Fibroblast of the aortic adventitia (primary cell): ENCODE measurements at places on chromosomes 4 and X.

DNA sequence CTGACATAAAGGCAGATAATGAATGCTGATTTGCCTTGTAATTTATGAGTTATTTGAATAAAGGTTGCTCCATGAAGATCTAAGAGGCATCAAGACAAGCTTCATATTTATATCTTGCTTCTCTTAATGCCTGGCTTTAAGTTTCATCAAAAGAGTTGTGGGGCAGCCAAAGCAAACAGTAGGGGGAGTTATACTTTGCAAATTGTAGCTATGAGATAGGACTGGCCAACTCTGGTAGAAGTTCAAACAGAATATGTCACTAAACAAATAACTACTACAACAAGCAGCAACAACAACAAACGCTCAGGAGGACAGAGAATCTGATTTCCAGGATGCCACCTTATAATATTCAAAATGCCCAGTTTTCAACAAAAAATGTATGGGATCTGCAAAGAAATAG, 69.1 kb upstream of the PLAC1 start:
- DNase-seq = no peak

GRCh38 chr4:56821381-56822243, at the start of gene SPINK2:
TSS of gene SPINK2 (minus strand) at chr4:56821701. CDS start at chr4:56821662, 39 bp downstream.
- DNase-seq = no peak

GRCh38 chrX:10133980-10134676, 22.6 kb upstream of the CLCN4 start:
- DNase-seq = no peak

DNA sequence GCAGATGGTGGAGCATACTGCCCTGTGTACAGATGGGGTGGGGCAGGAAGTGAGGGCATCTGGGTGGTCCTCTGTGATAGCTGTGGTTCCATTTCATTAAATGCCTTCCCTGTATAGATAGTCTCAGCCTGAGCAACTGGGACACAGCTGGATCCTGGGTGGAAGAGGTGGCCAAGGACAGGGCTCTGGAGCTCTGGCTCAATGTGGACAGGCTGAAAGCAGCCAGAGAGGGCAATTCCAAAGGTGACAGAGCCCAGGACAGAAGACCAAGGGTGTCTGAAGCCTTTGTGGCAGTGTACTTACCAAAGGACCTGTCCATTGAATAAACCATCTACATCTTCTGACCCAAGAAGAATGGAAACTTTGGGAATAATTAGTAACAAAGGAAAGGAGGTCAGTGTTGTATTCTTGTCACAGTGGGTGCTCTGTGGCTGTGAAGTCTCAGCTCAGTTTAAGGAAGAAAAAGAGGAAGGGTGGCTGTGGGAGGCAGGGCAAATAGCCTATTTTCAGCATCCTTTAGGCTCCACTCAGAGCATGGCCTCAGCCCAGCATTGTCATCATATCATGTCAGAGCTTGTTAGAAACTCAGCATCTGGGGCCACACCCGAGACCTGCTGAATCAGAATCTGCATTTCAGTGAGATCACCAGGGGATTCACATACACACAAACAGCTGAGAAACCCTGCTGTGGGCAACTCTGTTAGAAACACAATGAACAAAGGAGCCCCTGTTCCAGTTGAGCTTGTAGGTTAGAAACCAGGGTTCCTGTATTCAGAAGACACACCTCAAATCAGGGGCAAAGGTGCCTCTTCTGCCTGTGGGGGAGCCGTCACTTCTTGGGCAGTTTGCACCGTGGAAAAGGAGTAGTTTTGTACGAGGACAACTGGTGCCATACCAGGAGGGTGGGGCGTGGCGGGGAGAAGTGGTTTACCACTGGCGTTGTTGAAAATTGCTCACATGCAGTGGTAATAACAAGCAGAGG, 168.6 kb downstream of the PTTG2 start:
- peak; percentile 89 for DNase-seq

- DNase-seq = peak; percentile 63
Measured at GRCh38 chrX:148298737-148299136, 201.7 kb upstream of the AFF2 start.

- no peak for DNase-seq
Measured at GRCh38 chrX:143121477-143121876, 95.7 kb downstream of the SPANXN4 start.

DNA sequence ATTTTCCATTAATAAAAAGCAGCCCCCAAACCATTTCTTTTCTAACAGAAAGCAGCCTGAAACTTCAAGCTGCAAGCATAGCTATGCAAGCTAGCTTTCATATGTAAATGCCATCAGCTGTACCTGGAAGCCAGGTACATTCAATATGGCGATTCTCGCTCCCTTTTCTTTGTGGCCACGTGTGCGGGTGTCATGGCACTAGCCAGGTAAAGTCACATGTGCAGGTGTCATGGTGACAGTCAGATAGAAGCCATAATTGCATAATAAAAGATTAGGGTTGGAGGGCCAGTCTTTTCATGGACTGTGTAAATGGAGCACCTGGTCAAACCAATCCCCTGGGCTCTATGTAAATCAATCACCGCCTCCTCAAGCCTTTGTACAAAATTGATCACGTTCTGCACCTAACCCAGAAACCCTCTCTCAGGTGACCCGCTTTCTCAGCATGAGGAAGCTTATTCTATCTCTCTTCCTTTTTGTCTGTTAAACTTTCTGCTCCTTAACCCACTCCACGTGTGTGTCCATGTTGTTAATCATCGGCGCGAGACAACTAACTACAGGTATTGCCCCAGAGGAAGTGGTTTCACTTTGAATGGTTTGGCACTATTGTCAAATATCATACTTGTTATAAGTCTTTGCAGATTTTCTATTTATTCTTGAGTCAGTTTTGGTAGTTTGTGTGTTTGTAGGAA, 18.0 kb upstream of the RHOXF2 start:
- no peak for DNase-seq

- no peak for DNase-seq
Measured at GRCh38 chr4:108051343-108051742, 61.7 kb downstream of the HADH start.

DNA sequence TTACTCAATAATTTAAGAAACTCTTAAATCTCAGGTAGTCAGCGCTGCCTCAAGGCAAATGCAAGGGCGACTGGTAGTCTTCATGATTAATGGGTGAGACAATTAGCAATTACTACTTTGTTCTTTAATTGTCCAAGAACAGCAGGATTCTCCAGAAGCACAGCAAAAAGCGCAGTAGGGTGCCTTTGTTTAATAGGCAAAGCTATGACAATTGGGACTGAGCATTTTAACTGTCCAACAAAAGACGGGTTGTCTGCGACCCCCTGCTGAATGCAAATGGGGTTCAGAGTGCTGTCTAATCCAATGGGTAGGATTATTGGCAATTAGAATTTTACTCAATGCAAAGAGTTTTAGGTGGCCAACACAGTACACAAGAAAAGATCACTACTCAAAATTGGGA, 286.1 kb downstream of the CHIC1 start:
- no peak for DNase-seq

- DNase-seq = no peak
Measured at GRCh38 chr4:120765260-120765680, 157.3 kb downstream of the PRDM5 start.

GRCh38 chr4:68724426-68724825, 54.0 kb upstream of the UGT2B15 start:
- no peak for DNase-seq

DNA sequence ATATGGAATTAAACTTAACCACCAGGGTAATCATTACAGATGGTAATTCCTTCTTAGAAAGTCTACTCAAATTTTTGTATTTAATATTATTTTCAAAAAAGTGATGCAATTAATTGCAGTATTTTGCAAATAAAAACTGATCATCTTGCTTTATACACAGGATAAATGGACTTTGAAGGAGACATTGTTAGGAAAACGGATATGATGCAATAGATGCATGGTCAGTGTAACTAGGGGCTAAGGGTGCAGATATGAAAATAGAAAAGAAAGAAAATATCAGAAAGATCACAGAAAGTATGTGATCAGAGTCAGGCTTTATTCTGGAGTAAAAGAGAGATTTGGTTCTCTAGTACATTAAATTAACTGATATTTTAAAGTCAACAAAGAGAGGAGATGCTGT, 401.7 kb downstream of the TLL1 start:
- no peak for DNase-seq

DNA sequence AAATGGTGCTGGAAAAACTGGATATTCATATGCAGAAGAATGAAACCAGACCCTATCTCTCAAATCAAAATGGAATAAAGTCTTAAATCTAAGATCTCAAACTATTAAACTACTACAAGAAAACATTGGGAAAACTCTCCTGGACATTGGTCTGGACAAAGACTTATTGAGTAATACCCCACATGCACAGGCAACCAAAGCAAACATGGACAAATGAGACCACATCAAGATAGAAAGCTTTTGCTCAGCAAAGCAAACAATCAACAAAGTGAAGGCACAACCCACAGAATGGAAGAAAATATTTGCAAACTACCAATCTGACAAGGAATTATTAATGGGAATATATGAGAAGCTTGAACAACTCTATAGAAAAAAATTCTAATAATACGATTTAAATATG, 284.4 kb upstream of the FGF16 start:
- DNase-seq = no peak

DNA sequence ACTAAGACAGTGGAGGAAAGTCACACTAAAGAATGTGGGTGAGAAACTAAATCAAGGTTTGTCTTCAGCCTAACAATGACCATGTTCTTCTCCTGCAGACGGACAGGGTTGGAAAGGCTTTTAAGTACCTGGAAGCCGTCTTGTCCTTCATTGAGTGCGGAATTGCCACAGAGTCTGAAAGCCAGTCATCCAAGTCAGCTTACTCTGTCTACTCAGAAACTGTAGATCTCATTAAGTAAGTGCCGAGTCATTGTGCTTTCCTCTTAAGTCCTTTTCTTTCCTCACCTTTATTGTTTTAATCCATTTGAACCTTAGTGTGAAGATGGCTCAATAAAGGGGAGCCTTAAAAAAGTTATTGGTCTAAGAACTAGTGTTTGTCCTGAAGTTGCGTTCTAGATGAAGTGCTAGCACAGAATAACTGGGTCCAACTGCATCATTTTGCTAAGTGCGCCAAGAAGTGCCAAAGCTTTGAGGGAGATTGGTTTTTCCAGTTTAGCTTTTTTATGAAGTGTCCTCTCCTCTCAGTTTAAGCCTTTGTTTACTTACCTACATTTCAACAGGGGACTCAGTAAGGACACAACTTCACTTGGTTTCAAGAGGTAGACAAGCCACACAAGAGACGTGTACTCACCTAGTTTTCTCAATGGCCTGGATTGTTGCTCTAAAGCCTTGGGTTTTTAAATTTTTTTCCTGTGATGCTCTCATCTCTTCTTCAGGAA, 89.3 kb downstream of the KLHL8 start:
- DNase-seq = no peak

GRCh38 chr4:158805635-158806471, 37.0 kb downstream of the FNIP2 start:
- DNase-seq = no peak

DNA sequence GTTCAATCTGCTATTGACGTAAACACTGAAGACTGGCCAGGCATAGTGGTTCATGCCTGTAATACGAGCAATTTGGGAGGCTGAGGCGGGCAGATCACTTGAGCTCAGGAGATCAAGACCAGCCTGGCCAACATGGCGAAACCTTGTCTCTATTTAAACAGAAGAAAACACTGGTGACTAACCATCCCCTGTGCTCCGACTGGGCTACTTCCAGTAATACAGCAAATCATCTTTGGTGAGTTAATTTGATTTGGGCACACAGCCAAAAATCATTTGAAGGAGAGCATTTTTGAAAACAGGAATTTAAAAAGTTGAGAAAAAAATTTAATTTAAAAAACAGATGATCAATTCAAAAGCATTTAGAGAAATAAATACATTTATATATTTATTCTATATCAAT, 52.0 kb downstream of the SEC24D start:
- peak; percentile 75 for DNase-seq

DNA sequence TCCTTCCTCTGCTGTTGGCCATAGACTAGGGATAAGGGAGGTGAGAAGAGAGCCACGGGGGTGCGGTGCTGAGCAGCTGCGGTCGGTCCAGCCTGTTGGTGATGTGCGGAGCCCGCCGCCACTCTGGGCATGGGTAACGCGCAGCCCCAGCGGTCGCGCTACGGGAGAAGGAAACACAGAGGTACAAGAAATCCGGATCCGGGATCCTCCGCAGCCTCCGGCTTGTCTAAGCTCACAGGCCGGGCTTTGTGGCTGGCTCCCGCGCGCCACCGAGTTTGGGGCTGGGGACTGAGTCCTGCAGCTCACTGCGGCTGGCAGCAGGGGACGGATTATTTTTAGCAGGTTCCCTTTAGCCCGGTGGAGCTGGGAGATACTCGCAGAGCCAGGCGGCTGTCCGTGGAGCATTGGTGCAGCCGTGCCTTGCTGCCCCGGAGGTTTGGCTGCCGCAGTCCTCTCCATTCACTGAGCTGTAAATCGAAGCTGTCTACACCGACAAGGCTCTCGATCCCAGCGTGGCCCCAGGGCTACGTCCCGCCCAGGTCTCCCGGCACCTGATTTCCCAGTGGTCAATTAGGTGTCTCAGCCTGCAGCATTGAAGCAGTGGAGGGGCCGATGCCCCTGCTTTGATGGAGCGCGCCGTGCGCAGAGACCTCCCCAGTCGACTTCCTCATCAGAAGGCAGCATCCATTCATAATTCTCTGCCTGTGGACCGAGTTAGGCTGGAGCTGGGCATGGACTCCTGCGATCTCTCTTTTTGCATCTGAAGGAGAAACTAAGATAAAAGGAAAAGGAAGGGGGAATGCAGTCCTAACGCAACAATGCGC, 81.9 kb upstream of the SCML1 start:
- peak; percentile 17 for DNase-seq

DNA sequence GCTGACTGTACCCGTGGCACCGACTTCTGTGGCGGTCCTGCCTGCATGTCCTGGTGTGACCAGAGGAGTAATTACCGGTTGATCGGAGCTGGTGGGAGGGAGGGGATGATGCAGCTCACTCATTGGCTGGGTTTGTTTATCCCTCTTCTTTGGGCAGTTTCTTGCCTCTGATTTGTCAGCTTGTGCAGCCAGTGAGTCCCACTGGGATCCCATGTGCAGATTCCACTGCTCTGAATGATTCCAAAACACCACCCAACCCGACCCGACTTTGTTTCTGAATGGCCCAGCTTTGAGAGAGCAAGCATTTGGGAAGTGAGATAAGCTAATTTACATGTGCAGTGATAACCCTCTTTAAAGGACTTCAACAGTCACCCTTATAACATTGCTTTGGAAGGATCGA, 13.8 kb downstream of the FHDC1 start:
- DNase-seq = no peak

GRCh38 chr4:81353861-81354260, 117.8 kb downstream of the RASGEF1B start:
- peak; percentile 10 for DNase-seq

DNA sequence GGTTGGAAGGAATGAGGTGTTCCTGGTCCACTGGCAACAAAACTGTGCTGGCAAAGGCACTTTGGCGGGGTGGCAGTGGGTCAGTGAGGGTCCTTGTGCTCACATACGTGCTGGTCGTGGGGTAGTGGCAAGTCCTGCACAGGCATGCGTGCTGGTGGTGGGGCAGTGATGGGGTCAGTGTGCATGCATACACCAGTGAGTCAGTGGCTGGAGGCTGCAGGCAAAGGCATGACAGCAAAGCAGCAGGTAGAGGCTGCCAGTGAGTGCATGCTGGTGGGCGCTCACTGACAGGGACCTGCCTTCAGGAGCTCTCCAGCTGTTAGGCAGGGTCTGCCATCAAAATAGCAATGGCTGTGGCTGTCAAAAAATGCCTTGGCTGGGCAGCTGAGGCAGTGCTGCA, 42.1 kb downstream of the TMPRSS11E start:
- no peak for DNase-seq
